ENCODE measurements at places on chromosomes 1 and 21.

DNA sequence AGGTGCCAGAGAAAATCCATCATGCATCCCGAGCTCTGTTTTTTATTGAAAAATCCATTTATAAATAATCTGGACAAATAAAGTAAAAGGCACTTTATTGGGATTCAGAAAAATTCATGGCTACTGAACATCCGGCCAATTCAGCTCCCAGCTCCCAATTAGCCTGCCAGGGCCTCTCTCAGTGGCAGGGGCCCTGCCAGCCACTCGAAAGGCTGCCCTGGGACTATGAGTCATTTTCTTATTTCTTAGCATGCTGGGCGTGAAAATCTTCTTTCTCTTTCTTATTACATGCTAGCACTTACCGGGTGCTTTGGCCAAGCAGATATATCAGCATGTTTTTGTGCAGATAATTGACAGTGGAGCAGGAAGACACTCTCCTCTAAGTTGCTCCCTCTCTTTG lies 283.3 kb downstream of the CAMTA1 start:
- H3K36me3 ChIP-seq = no peaks in the 10 kb centered on the region
- H3K4me3 ChIP-seq = no peak overlapping the region
- H3K4me1 ChIP-seq = no peaks in the 10 kb centered on the region
- no peak overlapping the region for H3K27ac ChIP-seq
- H3K27me3 ChIP-seq = peaks cover 2% of the 10 kb centered on the region

DNA sequence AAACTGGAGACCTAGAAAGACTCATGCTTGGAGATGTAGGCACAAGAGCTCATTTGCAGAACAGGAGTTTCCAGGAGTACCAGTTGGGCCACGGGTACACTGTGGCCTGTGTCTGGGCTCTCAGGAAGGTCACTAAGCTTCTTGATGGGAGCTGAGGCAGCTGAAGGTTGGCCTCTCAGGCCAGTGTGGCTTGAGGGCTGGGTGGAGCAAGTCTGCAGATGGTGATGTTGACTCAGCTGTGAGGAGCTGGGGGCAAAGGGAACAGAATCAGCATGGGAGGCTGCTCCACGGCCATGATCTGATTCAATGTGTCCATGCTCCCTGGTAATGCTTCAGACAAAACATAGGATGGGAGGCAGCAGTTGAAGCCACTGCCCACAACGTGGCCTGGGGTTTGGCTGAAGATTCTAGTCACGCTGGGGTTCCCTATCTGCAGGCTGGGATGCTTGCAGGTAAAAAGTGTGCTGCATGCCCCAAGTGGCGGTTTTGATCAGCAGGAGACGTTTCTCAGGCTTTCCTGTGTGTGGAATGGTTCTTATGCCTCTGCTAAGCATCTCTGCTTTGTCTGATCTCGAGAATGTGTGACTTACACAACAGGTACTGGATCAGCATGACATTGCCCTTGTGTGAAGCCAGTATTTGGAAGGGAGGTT lies 15.4 kb upstream of the TENT5C start:
- H3K4me3 ChIP-seq = no peak overlapping the region
- no peaks in the 10 kb centered on the region for H3K36me3 ChIP-seq
- H3K27me3 ChIP-seq = no peaks in the 10 kb centered on the region
- DNase-seq = no peak
- no peaks in the 10 kb centered on the region for H3K4me1 ChIP-seq
- H3K27ac ChIP-seq = no peak overlapping the region

GRCh38 chr1:17798799-17799382 lies 43.8 kb downstream of the ACTL8 start:
- no peaks in the 10 kb centered on the region for H3K36me3 ChIP-seq
- H3K4me3 ChIP-seq = no peak overlapping the region
- no peaks in the 10 kb centered on the region for H3K4me1 ChIP-seq
- H3K27ac ChIP-seq = no peak overlapping the region
- no peak for DNase-seq

DNA sequence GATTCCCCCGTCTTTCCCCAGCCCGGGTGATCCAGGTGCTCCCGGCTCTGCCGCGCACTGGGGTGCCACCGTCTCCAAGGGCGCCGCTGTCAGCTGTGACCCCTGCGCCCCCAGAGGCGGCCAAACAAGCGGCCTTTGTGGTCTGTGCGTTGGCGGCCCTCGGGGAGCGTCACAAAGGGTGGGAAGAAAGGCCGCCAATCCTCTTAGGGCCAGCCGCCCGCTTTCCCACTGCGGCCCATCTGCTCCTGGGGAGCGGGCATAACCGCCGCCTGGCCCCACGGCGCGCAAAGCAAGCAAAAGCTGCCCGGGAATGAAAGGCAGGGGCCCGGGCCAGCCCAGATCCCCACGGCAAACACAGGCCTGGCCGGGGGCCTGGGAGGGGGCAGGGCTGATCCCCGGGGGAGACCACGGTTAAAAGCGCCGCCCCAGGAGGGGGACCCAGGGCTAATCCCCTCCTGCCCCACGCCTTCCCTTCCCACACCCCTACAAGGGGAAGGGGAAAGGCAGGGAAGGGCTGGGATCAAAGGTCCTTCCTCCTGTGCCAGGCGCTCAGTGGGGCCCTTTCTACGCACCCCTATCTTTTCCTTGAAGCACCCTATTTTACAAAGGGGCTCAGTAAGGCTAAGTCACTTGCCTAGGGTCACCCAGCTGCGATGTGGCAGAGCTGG lies 24.0 kb downstream of the C1QB start:
- DNase-seq = no peak
- no peak overlapping the region for H3K27ac ChIP-seq
- no peaks in the 10 kb centered on the region for H3K4me1 ChIP-seq

DNA sequence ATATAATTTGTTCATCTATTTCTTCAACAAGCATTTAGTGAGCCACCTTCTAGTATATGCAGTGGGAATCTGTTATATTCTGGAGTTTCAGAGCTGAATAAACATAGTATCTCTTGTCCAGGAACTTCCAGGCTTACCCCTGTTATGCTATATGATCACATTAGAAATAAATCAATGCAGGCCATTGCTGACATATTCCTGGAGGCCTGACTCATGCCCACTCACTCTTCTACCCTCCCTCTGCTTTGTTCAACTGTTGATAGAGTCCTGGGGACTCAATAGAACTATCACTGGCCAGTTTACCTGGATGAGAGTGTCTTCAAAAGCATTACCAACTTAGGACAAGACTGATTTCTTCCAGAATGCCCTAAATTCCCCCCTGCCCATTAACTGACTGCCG lies 29.3 kb upstream of the SRSF10 start:
- no peak overlapping the region for H3K4me3 ChIP-seq
- H3K27ac ChIP-seq = no peak overlapping the region
- H3K4me1 ChIP-seq = no peaks in the 10 kb centered on the region
- no peaks in the 10 kb centered on the region for H3K27me3 ChIP-seq
- DNase-seq = no peak

GRCh38 chr21:43979654-43980053 lies 32.5 kb upstream of the TRAPPC10 start:
- no peaks in the 10 kb centered on the region for H3K27me3 ChIP-seq
- no peak overlapping the region for H3K4me3 ChIP-seq
- peaks cover 60% of the 10 kb centered on the region for H3K36me3 ChIP-seq
- H3K27ac ChIP-seq = no peak overlapping the region
- H3K4me1 ChIP-seq = no peaks in the 10 kb centered on the region

- H3K27ac ChIP-seq = no peak overlapping the region
- H3K36me3 ChIP-seq = no peaks in the 10 kb centered on the region
- H3K4me1 ChIP-seq = peaks cover 10% of the 10 kb centered on the region
These were observed 517.2 kb upstream of the NR5A2 start for GRCh38 chr1:199510314-199510713.

DNA sequence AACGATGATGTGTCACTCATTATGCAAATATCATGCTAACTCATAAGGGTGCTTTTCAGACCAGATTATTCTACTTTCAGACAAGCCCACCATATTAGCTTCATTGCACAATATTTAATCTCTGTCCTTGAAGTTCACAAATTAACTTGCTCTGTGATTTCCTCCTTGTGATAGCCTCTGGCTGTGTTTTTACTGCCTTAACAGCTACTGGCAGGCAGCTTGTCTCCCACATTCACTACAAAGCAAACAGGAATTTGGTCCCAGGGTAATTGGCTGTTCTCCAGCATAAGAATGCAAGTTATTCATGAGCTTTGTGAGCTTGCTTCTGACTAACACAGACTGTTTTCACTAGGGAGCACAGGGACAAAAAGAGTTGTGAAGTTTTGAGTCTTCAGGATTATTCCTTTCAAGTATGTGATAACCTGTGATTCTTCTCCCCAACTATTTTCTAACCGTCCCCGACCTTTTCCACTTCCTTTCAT lies 87.9 kb upstream of the HMCN1 start:
- DNase-seq = no peak
- H3K36me3 ChIP-seq = no peaks in the 10 kb centered on the region
- H3K27me3 ChIP-seq = no peaks in the 10 kb centered on the region
- H3K4me3 ChIP-seq = no peak overlapping the region

- H3K27ac ChIP-seq = no peak overlapping the region
- no peaks in the 10 kb centered on the region for H3K4me1 ChIP-seq
- no peak overlapping the region for H3K4me3 ChIP-seq
- peaks cover 77% of the 10 kb centered on the region for H3K36me3 ChIP-seq
- H3K27me3 ChIP-seq = no peaks in the 10 kb centered on the region
These were observed 23.2 kb upstream of the TMEM222 start for GRCh38 chr1:27298632-27299384.

DNA sequence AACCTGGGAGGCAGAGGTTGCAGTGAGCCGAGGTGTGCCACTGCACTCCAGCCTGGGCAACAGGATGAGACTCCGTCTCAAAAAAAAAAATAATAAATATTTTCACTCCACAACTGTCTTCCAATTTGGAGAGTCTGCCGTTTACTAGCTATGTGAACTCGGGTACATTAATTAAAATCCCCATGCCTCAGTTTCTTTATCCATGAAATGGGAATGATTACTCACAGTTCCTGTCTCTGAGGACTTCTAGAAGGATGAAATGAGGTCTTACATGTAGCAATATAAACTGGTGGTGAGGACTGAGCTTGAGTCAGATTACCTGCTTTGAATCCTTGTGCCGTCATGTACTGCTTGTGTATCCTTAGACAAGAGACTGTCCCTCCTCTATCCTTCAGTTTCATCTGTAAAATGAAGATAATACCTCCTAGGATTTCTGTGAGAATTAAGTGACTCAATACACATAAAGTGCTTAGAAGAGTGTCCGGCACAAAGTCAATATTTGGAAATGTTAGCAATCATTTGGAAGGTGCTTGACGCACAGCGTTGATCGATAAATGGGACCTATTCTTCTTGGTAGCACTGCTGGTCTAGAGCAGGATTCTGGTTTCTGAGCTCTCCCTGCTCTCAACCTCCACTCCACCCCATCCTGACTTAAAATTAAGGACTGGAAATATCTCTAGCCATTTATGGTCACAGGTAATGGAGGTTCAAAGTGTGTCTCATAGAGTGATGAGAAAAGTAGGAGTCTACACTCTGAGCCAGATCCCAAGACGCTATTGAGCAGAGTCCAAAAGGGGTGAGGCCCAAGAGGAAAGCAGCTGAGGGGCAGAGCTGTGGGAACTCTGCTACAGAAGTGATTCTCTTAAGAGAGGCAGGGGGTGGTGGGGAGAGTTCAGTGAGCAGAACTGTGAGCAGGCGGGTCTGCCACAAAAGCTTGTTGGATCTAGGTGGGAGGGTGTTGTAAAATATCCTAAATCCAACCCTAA lies 11.6 kb upstream of the DDI2 start:
- no peak for DNase-seq
- no peaks in the 10 kb centered on the region for H3K27me3 ChIP-seq
- H3K4me1 ChIP-seq = no peaks in the 10 kb centered on the region

GRCh38 chr1:45569571-45569961 lies 14.3 kb upstream of the NASP start:
- no peak overlapping the region for H3K4me3 ChIP-seq
- DNase-seq = no peak
- H3K4me1 ChIP-seq = no peaks in the 10 kb centered on the region
- H3K27ac ChIP-seq = no peak overlapping the region

- DNase-seq = peak; percentile 25
- H3K4me3 ChIP-seq = no peak within 1 kb of the TSS
- H3K36me3 ChIP-seq = no peaks in the 10 kb centered on the region
- H3K4me1 ChIP-seq = no peaks in the 10 kb centered on the region
These were observed at the start of gene TTC34 for GRCh38 chr1:2801535-2802291. TSS of gene TTC34 (minus strand) at chr1:2801693. CDS start at chr1:2800827, 866 bp downstream.

DNA sequence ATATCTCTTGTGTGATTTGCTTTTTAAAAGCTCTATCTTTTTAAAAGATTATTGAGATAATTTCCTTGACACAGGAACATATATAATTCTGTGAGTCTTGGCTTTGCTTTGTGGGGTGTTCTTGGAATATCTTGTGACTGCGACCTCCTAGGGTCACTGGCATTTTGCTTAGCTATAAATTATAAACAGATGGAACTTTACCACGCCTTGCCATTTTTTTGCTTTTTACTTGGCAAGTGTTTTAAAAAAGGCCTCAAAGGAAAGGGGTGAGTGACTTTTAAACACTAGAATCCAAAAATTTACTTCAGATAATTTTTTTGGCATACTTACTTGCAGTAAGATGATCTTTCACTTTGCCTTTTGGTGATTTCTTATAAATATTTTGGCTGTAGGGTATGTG lies 43.6 kb downstream of the ALG6 start:
- peaks cover 47% of the 10 kb centered on the region for H3K36me3 ChIP-seq
- no peak for DNase-seq
- no peak overlapping the region for H3K27ac ChIP-seq
- no peaks in the 10 kb centered on the region for H3K27me3 ChIP-seq

DNA sequence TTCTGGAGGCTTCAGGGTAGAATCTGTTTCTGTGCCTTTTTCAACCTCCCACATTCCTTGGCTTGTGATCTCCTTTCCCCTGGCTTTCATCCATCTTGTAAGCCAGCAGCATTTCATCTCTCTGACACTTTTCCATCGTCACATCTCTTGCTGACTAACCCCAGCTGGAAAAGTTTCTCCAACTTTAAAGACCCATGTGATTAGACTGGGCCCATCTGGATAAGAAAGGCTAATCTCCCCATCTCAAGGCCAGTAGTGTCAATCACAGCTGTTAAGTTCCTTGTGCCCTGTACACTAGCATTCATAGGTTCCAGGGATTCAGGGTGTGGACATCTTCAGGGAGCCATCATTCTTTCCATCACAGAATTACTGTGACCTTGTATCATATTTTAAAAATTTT lies 452.1 kb downstream of the TTLL7 start:
- H3K27ac ChIP-seq = no peak overlapping the region
- H3K27me3 ChIP-seq = no peaks in the 10 kb centered on the region
- no peaks in the 10 kb centered on the region for H3K36me3 ChIP-seq
- H3K4me1 ChIP-seq = no peaks in the 10 kb centered on the region

- H3K27me3 ChIP-seq = peaks cover 8% of the 10 kb centered on the region
- H3K4me1 ChIP-seq = no peaks in the 10 kb centered on the region
- DNase-seq = no peak
- no peak overlapping the region for H3K27ac ChIP-seq
- H3K4me3 ChIP-seq = no peak overlapping the region
- no peaks in the 10 kb centered on the region for H3K36me3 ChIP-seq
These were observed 51.3 kb downstream of the KCND3 start for GRCh38 chr1:111938123-111938522.

GRCh38 chr1:235710687-235711086 lies 61.1 kb upstream of the GNG4 start:
- H3K36me3 ChIP-seq = no peaks in the 10 kb centered on the region
- no peak overlapping the region for H3K27ac ChIP-seq
- no peaks in the 10 kb centered on the region for H3K27me3 ChIP-seq
- no peak for DNase-seq
- H3K4me1 ChIP-seq = no peaks in the 10 kb centered on the region
- H3K4me3 ChIP-seq = no peak overlapping the region

Data from DND-41 (cell line).